ENCODE measurements at places on chromosomes 12 and 14.

DNA sequence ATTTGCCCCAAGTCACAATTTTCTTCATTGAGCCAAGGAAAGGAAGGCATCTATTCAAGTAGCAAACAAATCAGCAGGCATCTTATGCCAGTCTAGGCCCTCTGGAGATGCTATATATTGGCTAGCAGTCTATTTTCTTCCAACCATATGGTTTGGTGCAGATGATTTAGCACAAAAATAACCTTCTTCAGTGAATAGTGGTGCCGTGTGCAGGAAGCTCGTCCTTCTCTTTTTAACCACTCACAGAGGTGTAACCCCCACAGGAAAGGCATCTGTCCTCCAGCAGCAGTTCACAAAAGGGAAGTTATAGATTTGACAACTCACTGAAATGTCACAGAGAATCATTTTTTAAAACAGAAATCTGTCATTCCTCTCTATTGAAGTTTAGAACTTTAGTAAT is 445.7 kb upstream of the SYT1 start:
- no peak for DNase-seq

GRCh38 chr12:87778065-87778464 is 251.1 kb downstream of the C12orf50 start:
- no peak for DNase-seq

DNA sequence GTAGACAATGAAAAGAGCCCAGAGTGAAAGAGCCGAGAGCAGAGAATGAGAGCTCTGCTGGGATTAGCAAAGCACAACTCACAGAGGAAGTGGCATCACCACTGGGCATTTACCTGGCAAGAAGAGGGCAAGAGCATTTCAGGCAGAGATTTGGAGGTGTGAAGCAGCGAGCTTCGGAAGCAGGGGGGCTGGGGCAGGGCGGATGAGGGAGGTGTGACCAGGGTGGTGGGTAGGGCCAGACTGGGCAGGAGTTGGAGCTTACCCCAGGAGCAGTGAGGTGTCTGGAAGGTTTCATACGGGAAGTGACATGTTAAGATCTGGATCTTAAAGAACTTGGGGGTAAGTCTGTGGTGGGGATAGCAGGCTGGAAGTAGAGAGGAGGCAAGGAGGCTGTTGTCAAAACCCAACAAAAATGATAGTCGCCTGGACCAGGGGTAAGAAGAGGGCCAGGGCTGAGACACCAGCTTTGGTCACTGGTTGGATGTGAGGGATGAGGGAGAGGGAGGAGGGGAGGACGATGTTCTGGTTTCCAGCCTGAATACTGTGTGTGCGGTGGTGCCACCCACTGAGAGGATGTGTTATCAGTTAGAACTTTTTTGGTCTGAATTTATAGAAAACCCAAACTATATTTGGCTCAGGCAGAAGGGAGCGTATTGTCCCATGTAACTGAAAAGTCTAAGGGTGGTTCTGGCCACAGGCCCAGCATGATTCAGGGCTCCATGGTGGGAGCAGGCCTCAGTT is 5.2 kb downstream of the SMIM41 start:
- DNase-seq = no peak

DNA sequence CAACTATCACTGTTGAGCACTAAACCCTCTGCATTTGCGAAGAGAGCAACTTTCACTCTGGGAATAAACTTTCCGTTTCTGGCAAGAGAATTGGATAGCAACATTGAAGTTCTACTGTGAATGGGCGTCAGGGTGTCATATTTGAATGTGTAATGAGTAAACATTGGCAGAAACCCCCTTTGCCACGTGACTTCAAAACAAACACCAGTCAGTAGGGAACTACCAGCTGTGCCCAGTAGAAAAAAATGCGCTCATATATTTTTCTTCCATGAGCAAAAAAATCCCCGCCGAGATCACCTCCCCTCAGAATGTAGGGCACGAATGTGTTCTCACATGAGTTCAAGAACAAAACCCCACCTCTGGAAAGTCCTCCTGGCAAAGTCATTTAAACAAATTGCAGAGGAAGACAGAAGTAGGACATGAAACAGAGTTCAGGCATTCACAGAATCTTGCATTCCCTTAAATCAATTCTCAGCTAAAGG is 80.6 kb downstream of the BTG1 start:
- peak; percentile 86 for DNase-seq

GRCh38 chr12:11778713-11779685 is 129.5 kb downstream of the ETV6 start:
- DNase-seq = no peak

GRCh38 chr12:68884251-68884650 is 48.7 kb downstream of the CPM start:
- no peak for DNase-seq

- DNase-seq = no peak
Measured at GRCh38 chr12:94575024-94575423, 75.3 kb downstream of the TMCC3 start.

GRCh38 chr12:54378796-54379397 is 5.6 kb downstream of the ZNF385A start:
- DNase-seq = peak; percentile 14

- DNase-seq = no peak
Measured at GRCh38 chr12:99978152-99978551, 6.6 kb downstream of the ANKS1B start.

DNA sequence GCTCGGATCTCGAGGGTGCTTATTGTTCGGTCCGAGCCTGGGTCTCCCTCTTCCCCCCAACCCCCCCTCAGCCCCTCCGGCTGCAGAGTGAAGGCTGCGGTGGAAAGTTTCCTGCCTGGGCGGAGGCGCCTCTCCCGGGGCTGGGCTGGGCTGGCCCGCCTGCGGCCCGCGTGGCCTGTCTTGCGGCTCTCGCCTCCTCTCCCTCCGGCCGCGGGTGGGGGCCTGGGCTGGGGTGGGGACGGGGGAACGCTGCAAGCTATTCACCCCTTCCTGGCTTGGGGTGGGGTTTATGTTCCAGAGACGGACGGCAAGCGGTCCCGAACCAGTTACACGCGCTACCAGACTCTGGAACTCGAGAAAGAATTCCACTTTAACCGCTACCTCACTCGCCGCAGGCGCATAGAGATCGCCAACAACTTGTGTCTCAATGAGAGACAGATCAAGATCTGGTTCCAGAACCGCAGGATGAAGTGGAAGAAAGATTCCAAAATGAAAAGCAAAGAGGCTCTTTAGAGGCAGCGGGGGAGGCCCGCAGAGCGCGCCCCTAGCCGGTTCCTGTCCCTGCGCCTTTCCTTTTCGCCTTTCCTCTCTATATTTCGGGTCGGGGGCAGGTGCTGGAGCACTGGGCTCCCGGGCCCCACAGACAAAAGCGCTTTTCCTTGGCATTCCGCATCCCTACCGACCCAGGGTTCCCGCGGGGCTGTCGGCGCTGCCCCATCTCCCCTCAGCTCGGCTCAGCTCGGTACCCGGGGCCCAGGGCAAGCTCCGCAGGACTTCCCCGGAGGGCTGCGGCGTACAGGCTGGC is 1.3 kb downstream of the HOXC5 start:
- no peak for DNase-seq

- DNase-seq = no peak
Measured at GRCh38 chr12:15697201-15697600, 92.0 kb downstream of the EPS8 start.

- DNase-seq = no peak
Measured at GRCh38 chr14:83757916-83758315, 1772.0 kb upstream of the FLRT2 start.

DNA sequence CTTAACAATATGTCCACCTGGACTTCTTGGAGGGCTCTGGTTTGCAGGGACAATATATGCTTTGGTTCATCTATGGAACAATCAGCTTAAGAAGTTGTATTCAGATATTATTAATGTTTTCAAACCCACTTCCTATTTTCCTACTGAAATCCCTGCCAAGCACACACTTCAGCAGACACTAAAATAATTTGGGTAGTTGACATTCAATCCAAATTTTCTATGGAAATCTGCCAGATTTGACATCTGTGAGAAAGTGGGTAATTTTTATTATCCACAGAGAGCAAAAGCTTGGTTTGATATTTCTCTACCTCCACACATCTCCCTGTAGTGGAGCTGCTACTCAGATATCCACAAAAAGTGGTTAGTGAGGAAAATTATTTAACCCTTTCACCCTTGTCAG is 378.8 kb upstream of the SOX5 start:
- peak; percentile 80 for DNase-seq

- DNase-seq = no peak
Measured at GRCh38 chr14:36684946-36685345, 23.3 kb downstream of the PAX9 start.
